Thoracic aorta endothelial cell (primary cell): ENCODE measurements at places on chromosomes 3 and 15. TPM values are rescaled to one million over a fixed set of nuclear protein-coding genes. Genes with fewer than 3 reads are reported as not detected.

The NAA50 gene
- total RNA-seq = 264 and 310 TPM in 2 replicates

The MUSTN1 gene
- total RNA-seq = not detected in 2 replicates

The FAM174B gene
- 0.22 and 0.66 TPM in 2 replicates for total RNA-seq

The LYZL4 gene
- total RNA-seq = not detected in 2 replicates

The PSTPIP1 gene
- 0.36 and 1.9 TPM in 2 replicates for total RNA-seq

The NR2C2 gene
- 45.6 and 50.5 TPM in 2 replicates for total RNA-seq

The EIF1B gene
- total RNA-seq = 26.1 and 28.9 TPM in 2 replicates

The ARRDC4 gene
- 1.9 TPM in 2 replicates for total RNA-seq

The DNAH12 gene
- under 0.01 and 0.14 TPM in 2 replicates for total RNA-seq

The LTF gene
- total RNA-seq = 0.14 TPM in 1 of 2 replicates, not detected in the other

The SLC22A14 gene
- total RNA-seq = 0.13 TPM in 1 of 2 replicates, not detected in the other

The SERF2 gene
- 238 and 257 TPM in 2 replicates for total RNA-seq

The KIF15 gene
- total RNA-seq = 21.1 and 30.9 TPM in 2 replicates
